ENCODE measurements at places on chromosomes 4 and X.

- DNase-seq = no peak
Observed at GRCh38 chr4:152408514-152409327, 127.2 kb downstream of the FBXW7 start.

DNA sequence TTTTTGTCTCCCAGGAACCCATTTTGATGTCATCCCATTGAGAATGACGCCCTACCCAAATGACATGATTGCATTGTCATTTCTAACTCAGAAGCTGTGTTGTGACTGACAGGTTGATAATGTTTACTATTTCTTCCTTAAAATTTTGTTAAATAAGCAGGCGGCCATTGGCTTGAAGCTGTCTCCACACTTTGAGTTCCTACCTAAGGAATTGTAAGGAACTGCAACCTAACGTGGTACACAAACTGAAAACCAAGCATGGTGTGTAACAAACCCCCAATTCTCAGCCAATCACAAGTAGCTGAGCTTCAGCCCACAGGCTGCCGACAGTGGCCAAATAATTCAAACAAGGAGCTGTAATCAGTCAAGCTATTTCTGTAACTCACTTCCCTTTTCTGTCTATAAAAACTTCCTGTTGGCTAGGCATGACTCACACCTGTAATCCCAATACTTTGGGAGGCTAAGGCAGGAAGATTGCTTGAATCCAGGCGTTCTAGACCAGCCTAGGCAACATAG lies 2.9 kb upstream of the MND1 start:
- DNase-seq = no peak

GRCh38 chr4:139847602-139848001 lies 182.0 kb downstream of the MGST2 start:
- no peak for DNase-seq

DNA sequence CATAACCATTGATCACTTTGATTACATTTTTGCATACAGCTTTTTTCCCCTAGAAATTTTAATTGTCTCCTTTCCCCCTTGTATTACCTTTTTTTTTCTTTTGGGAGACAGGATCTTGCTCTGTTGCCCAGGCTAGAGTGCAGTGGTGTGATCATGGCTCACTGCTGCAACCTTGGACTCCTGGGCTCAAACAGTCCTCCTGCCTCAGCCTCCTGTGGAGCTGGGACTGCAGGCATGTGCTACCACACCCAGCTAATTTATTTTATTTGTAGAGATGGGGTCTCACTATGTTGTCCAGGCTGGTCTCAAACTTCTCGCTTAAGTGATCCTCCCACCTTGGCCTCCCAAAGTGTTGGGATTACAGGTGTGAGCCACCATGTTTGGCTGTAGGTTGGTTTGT lies 47.0 kb downstream of the ZFX start:
- DNase-seq = no peak

- no peak for DNase-seq
Observed at GRCh38 chr4:184854673-184855072, 28.9 kb upstream of the ACSL1 start.

GRCh38 chr4:35912174-35912573 lies 332.1 kb downstream of the ARAP2 start:
- DNase-seq = no peak

- no peak for DNase-seq
Observed at GRCh38 chr4:178812866-178813265, 1370.6 kb upstream of the AGA start.

DNA sequence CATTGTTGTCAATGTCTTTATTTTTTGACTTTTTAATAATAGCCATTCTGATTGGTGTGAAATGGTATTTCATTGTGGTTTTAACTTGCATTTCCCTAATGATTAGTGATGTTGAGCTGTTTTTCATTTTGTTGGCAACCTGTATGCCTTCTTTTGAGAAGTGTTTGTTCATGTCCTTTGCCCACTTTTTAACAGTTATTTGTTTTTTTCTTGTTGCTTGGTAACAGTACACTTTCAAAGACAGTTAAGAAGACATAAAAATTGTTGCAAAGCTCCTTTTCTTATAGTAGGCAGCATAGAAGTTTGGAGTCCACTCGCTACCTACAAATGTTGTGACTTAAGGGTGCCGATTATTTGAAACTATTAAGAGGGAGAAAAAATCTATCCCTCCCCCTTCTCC lies 48.7 kb upstream of the SLC7A11 start:
- DNase-seq = no peak

DNA sequence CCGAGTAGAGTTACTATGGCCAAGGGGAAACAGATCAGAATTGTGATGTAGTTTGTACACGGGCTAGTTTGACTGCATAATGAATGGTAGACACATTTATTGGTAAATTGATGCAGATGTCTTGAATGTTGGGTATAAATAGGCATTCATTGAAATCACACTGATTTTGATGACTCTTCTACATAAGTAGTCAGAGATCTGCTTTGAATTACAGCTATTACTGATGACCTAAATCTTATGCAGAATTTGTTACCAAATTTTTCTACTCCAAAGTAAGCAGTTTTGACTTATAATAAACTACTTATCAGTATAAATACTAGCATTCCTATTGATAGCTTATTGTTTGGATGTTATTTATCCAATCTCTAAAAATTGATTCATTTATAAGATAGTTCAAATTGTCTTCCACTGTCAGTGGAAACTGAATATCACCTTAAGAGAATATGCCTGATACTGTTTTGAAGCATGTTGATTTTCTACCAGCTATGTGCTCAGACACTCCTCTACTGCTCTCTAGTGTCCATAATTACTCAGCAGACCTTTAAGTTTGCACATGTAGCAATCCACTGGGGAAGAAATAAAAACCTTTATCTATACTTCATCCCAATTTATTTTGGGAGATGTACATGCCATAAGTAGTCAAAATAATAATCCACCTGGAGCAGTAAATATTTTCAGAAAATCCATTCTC lies 120.3 kb downstream of the RASL11B start:
- DNase-seq = no peak

DNA sequence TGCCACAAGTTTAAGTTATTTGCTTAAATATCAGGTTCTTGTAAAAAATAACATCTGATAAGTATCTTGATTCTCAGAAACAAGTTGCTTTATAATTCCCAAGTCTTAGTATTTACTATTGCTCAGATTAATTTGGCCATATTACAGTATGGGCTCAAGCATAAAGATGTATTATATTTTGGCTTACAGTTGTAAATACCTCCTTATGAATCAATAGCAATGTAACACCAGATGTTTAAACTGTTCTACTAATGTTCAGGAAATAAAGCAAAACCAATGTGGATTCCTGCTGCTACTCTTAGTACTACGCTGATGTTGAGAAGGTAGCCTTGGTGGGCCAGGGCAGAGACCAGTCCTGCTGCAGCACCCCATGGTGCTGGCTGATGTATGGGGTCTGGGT lies 102.7 kb downstream of the MGST2 start:
- DNase-seq = no peak
